ENCODE measurements at places on chromosomes 1 and 21. TPM values are rescaled to one million over a fixed set of nuclear protein-coding genes. Genes with fewer than 3 reads are reported as not detected.

GRCh38 chr1:245805532-245805931 is 650.7 kb downstream of the KIF26B start:
- H3K27ac ChIP-seq, result no peak overlapping the region
- H3K4me1 ChIP-seq, result peaks cover 11% of the 10 kb centered on the region
- no peak overlapping the region for H3K4me3 ChIP-seq

The PRCC gene
- 91.9 TPM for total RNA-seq

The TDRD5 gene
- not detected for total RNA-seq

The WNT2B gene
- 1.3 TPM for total RNA-seq

The MYOM3 gene
- total RNA-seq, result 0.59 TPM

GRCh38 chr21:45465105-45465504 is 60.1 kb downstream of the COL18A1 start:
- peaks cover 9% of the 10 kb centered on the region for H3K27me3 ChIP-seq
- H3K4me1 ChIP-seq, result peaks cover 8% of the 10 kb centered on the region
- no peak for DNase-seq
- H3K36me3 ChIP-seq, result peaks cover 6% of the 10 kb centered on the region
- H3K4me3 ChIP-seq, result peak overlapping the region; percentile 29

The TNNT2 gene
- total RNA-seq, result 3.3 TPM

The ERICH3 gene
- 2.8 TPM for total RNA-seq

DNA sequence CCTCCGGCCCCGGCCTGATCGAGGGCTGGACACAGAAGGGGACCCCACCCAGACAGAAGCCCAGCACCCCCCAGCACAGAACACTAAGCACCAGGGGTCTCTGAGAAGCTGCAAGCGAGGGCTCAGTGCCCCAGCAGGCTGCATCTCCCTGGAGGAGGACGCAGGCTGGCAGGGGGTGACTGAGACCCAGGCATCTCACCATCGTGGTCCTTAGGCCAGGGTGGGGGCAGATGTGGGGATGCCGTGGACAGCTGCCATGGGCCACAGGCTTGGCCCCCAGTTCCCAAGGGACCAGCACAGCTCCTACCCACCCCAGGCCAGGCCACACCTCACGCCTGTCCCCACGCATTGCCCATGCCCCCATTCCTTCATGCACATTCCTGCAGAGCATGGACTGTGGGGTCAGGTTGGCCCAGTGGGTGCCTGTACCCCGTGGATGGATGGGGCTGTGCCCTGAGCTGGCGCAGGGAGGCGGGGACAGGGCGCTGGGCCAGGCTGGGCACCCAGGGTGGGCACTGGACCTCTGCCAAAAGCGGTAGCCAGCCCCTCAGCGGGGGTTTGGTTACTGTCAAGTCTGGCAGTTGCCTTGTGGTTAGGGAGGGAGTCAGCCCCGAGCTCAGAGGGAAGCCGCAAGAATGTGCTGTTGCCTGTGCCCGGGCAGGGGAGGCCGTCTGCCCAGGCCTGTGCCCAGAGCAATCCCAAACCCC is 61.5 kb downstream of the ARHGEF16 start:
- DNase-seq, result no peak
- no peaks in the 10 kb centered on the region for H3K4me1 ChIP-seq
- H3K27me3 ChIP-seq, result peaks cover 14% of the 10 kb centered on the region
- peaks cover 13% of the 10 kb centered on the region for H3K36me3 ChIP-seq

The TDRD10 gene
- 27.8 TPM for total RNA-seq

The ADAMTS1 gene
- total RNA-seq, result 67.5 TPM

DNA sequence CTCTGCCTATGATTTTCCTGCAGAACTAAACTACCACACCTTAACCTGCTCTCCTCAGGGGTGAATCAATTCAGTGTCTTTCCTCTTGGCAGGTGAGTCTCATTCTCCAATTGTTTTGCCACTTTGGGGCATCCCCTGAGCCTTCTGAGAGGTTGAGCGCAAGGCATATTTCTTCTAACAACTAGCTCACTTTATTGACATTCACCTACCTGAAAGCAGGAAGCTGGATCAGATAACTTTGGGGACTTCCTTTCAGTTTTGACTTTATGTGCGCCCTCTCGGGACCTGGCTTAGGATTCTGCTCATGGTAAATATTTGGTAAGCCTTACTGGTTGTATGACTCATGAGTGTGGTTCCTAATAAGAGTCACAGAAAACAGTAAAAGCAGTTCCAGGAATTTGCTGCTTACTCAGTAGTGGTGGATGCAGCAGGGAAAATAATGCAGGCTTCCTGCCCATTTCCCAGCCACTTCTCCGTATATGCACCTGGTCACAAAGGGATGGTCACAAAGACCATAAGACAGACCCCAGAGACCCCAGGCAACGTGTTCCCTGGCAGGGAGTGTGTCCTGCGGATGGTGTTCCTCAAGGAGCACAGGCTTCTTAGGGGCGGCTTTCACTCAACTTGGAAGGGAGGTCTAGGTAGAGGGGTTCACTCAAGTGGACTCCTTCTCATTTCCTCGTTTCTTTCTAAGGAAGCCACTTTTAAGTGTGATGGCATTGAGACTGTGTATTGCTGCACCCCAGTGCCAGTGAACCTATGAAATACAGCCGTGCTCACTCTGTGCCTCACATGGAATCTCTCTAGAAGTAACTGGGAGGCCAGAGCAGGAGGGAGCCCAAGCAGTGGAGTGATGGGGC is 22.0 kb upstream of the BATF3 start:
- no peak for DNase-seq
- peaks cover 17% of the 10 kb centered on the region for H3K4me1 ChIP-seq
- H3K27ac ChIP-seq, result no peak overlapping the region

The TMIGD3 gene
- total RNA-seq, result 1.1 TPM

The PDXK gene
- total RNA-seq, result 72.0 TPM

The FLG2 gene
- total RNA-seq, result not detected

- H3K4me3 ChIP-seq, result peak overlapping the region; percentile 57
- H3K27ac ChIP-seq, result no peak overlapping the region
- H3K36me3 ChIP-seq, result no peaks in the 10 kb centered on the region
- peaks cover 18% of the 10 kb centered on the region for H3K27me3 ChIP-seq
These were observed 78.9 kb downstream of the CD247 start for GRCh38 chr1:167439301-167439988.

The IVL gene
- not detected for total RNA-seq

DNA sequence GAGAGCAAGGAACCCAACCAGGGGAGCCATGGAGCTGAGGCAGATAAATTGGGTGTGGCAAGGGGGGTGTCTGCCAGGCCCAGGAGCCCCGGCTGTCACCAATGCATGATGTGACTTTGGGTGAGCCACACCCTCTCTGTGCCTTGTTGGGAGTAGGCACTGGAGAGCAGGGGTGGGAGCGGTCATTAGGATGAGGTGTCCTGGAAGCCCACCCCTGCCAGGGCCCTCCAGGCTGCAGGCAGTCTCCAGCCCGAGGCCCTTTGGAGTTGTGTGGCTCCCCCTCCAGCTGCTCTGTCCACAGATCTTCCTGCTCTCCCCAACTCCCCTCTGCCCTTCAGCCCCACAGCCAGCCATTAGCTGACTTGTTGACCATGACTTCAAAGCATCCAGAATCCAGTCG is 11.4 kb downstream of the MX2 start:
- H3K36me3 ChIP-seq, result no peaks in the 10 kb centered on the region
- no peak overlapping the region for H3K27ac ChIP-seq
- no peak for DNase-seq
- peaks cover 10% of the 10 kb centered on the region for H3K27me3 ChIP-seq
- H3K4me3 ChIP-seq, result no peak overlapping the region

The LRRC7 gene
- total RNA-seq, result not detected

GRCh38 chr21:29708401-29708800 is 231.4 kb downstream of the GRIK1 start:
- H3K4me3 ChIP-seq, result no peak overlapping the region
- no peaks in the 10 kb centered on the region for H3K4me1 ChIP-seq
- peaks cover 3% of the 10 kb centered on the region for H3K27me3 ChIP-seq
- no peak for DNase-seq
- no peak overlapping the region for H3K27ac ChIP-seq

DNA sequence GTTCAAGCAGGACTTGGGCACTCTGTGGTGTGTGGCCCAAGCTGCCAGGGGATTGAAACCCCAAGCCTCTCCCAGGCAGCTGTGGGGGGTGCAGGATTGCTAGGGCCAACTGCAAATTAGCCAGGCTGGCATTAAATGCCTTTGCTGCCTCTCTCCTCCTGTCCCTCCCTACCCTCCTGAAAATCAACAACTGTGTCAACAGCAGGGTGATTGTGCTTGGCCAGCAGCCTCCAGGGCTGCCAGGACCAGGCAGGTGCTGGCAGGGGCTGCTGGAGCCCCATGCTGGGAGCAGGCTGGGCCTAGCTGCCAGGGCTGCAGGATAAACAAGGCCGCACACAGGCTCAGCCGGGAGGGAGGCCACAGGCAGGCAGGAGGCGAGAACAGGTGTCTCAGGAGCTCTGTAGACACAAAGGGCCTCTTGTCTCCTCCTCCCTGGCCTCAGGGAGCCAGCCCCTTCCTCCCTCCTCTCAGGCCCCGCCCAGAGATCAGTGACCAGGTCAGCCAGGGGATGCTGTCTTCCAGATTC is 11.4 kb downstream of the SOX13 start:
- peaks cover 45% of the 10 kb centered on the region for H3K4me1 ChIP-seq
- H3K27ac ChIP-seq, result no peak overlapping the region
- H3K36me3 ChIP-seq, result peaks cover 9% of the 10 kb centered on the region
- H3K27me3 ChIP-seq, result peaks cover 5% of the 10 kb centered on the region

- no peaks in the 10 kb centered on the region for H3K27me3 ChIP-seq
- H3K27ac ChIP-seq, result no peak overlapping the region
- no peaks in the 10 kb centered on the region for H3K36me3 ChIP-seq
- H3K4me3 ChIP-seq, result no peak overlapping the region
These were observed 16.7 kb downstream of the RGS4 start for GRCh38 chr1:163085904-163086268.

The C1orf226 gene
- 28.2 TPM for total RNA-seq

- H3K4me3 ChIP-seq, result no peak overlapping the region
- H3K36me3 ChIP-seq, result no peaks in the 10 kb centered on the region
- no peak overlapping the region for H3K27ac ChIP-seq
- DNase-seq, result no peak
These were observed 167.1 kb downstream of the ZBTB18 start for GRCh38 chr1:244218220-244218619.

DNA sequence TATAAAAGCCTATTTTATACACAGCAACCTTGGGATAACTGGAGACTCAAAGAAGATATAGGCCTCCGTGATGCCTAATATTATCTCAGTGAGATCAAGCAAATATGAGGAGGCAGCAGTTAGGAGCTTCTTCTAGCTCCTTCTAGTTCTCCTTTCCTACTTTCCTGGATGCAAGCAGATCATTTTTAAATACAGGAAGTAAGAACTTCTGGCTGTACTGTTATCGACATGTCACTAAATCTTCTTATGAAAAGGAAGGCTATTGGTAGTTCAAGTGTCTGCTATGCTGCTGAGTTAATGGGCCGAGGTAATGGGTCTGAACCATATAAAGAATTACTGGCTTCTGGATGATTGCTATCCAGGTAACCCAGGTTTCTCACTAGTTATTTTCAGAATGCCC is 15.9 kb downstream of the HSPA13 start:
- peak overlapping the region; percentile 18 for H3K27ac ChIP-seq
- H3K27me3 ChIP-seq, result no peaks in the 10 kb centered on the region
- H3K4me3 ChIP-seq, result no peak overlapping the region
- H3K4me1 ChIP-seq, result no peaks in the 10 kb centered on the region

GRCh38 chr1:151156515-151156819 is at the start of gene TNFAIP8L2:
TSS of gene TNFAIP8L2 (plus strand) at chr1:151156649. CDS start at chr1:151158698, 2,049 bp downstream.
- peaks cover 11% of the 10 kb centered on the region for H3K27me3 ChIP-seq
- DNase-seq, result no peak
- peak within 1 kb of the TSS; percentile 44 for H3K27ac ChIP-seq
- H3K36me3 ChIP-seq, result peaks cover 19% of the 10 kb centered on the region
- peak within 1 kb of the TSS; percentile 34 for H3K4me3 ChIP-seq

The MPZ gene
- total RNA-seq, result 2.6 TPM

DNA sequence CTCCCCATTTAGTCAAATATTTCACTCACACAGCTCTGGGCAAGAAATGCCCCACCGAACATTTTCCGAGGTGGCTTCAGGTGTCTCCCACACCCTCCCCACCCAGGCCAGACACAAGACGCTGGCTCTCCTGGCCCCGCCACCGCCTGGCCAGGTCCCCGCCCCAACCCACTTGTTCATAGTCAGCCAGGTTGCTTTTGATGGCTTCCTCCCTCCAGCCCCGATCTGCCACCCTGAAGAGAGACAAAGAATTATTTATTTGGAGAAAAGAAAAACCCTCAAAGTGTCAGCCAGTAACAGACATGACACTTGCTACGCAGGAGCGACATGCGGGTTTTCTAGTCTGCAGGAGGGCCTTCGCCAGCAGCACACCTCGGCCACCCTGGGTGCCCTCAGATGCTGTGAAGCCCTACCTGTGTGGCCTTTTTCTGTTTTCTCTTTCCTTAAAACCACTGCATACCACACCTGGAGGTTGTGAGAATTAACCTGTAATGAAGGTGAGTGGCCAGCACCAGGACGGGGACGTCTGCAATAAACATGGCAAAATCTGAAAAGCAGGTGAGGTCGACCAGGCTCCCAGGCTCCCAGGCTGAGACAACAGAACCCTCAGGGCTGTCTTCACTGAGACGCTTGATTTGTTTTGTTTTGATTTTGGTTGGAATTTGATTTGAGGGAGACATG is 27.2 kb downstream of the SSBP3 start:
- peaks cover 6% of the 10 kb centered on the region for H3K36me3 ChIP-seq
- H3K4me1 ChIP-seq, result peaks cover 69% of the 10 kb centered on the region
- H3K27me3 ChIP-seq, result peaks cover 14% of the 10 kb centered on the region
- H3K27ac ChIP-seq, result peak overlapping the region; percentile 91
- H3K4me3 ChIP-seq, result peak overlapping the region; percentile 67

The ARHGEF10L gene
- 3.1 TPM for total RNA-seq

DNA sequence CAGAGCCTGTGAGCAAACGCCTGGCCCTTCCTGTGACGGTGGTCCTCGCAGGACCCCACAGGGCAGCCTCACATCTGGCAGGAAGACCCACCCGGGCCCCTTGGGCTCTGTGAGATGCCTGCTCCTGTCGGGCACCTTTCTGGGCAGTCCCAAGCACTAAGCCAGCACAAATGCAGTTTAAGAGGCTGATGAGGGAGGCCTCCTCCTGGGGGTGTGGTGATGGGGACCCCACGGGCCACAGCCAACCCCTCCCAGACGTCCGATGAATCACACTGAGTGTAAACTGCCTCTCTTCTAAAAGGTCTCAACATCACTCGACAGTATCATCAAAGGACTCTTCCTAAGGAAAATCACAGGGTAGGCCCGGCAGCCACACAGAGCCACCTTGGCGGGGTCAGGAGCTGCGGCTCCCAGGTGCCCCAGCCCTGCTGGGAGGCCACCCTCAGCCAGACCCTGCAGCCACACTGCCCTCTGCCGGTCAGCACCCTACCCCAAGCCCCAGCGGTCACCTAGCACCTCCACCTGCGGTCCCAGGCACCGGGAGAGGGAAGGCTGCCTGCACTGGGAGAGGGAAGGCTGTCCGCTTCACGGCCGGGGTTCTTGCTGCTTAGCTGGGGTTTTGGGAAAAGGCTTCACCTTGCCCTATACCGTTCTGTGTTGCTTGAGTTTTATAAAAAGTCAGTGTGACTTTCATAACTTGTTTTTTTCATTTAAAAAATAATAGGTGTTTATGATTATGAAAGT is 3.9 kb upstream of the PRKCZ start:
- H3K27me3 ChIP-seq, result peaks cover 20% of the 10 kb centered on the region
- peaks cover 9% of the 10 kb centered on the region for H3K4me1 ChIP-seq
- H3K36me3 ChIP-seq, result no peaks in the 10 kb centered on the region
- DNase-seq, result peak; percentile 83

The TLR5 gene
- total RNA-seq, result 0.77 TPM

The TACSTD2 gene
- total RNA-seq, result 0.10 TPM

The NTRK1 gene
- total RNA-seq, result 0.23 TPM

- H3K4me3 ChIP-seq, result no peak overlapping the region
- no peak overlapping the region for H3K27ac ChIP-seq
- no peak for DNase-seq
- no peaks in the 10 kb centered on the region for H3K36me3 ChIP-seq
- H3K4me1 ChIP-seq, result peaks cover 8% of the 10 kb centered on the region
These were observed 558.4 kb downstream of the LMO4 start for GRCh38 chr1:87887100-87887499.
